Lower leg skin (tissue), 4 donors: ENCODE measurements at places on chromosomes 5 and 9. TPM values are rescaled to one million over a fixed set of nuclear protein-coding genes. Genes with fewer than 3 reads are reported as not detected.

CCDC112 gene
- total RNA-seq: 4.9 TPM

LECT2 gene
- not detected for total RNA-seq

PRLR gene
- total RNA-seq: 6.1 TPM

MARVELD2 gene
- 16.7 TPM for total RNA-seq

NME5 gene
- total RNA-seq: not detected

CAVIN4 gene
- total RNA-seq: not detected

TRIM14 gene
- 17.3 TPM for total RNA-seq

NCS1 gene
- 18.7 TPM for total RNA-seq

CBY3 gene
- not detected for total RNA-seq

ZDHHC11B gene
- 19.0 TPM for total RNA-seq

GLDC gene
- 4.7 TPM for total RNA-seq

INSL4 gene
- total RNA-seq: not detected

PCDHA8 gene
- 0.22 TPM for total RNA-seq

CCL19 gene
- not detected for total RNA-seq

RALGPS1 gene
- total RNA-seq: 13.8 TPM

B4GALT1 gene
- total RNA-seq: 44.0 TPM

NUTM2G gene
- total RNA-seq: not detected

PCDHGC5 gene
- total RNA-seq: 1.7 TPM

SLCO6A1 gene
- not detected for total RNA-seq

IFNK gene
- not detected for total RNA-seq

BARHL1 gene
- not detected for total RNA-seq

FAM153A gene
- 9.3 TPM for total RNA-seq

CDX1 gene
- total RNA-seq: not detected
